SJSA1 (cell line): ENCODE measurements at places on chromosomes 12 and 14. TPM values are rescaled to one million over a fixed set of nuclear protein-coding genes. Genes with fewer than 3 reads are reported as not detected.

GRCh38 chr14:94581127-94581999 is at the start of gene SERPINA5:
Gene SERPINA5, plus strand, starts transcription at chr14:94581426. Its CDS starts 5,937 bp downstream, at chr14:94587363.
- H3K4me1 ChIP-seq, result 0 out of 2 replicates have a peak, but pooled peaks cover 6% of the 10 kb centered on the region
- H3K27ac ChIP-seq, result no peak within 1 kb of the TSS
- no peak within 1 kb of the TSS for H3K4me3 ChIP-seq
- no peaks in the 10 kb centered on the region for H3K27me3 ChIP-seq
- H3K36me3 ChIP-seq, result no peaks in the 10 kb centered on the region
- DNase-seq, result no peak

DNA sequence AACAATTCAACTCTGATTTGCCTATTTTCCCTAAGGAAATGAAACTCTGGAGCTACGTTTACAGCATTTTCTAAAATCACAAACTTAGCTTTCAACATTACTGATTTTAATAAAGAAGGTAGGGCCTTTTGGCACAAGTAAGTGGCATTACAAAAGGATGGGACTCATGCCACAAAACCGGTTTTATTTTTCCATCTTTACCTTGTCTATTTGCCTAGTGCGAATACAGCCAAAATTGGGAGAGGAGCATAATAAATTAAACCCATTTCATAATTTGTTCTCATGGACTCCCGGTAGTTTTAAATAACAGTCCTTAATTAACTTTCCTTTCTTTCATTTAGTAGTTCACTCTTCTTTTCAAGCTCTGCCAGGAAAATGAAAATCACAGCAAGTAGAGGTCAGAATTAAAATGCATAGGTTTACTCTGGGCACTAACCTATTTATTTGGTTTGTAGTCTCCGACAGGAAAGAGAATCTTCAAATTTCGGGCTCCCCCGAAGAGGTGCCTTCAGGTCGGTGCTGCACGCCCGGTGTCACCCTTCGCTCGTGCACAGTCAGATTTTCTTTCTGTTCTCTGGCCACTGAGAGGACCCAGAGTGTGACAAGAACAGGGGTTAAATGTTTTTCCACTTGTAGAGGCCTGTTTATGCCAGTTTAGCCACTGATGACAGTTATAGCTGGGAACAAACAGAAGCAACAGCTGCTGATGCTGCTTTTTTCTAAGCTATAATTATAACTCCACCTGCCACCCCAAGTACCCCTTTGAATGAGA is at the start of gene BEST3:
BEST3 (minus strand) TSS at position 535 of the 772 bp plus-strand sequence. CDS start 1,505 bp downstream, outside the sequence.
- no peaks in the 10 kb centered on the region for H3K27me3 ChIP-seq
- H3K36me3 ChIP-seq, result no peaks in the 10 kb centered on the region
- no peak for DNase-seq
- H3K27ac ChIP-seq, result no peak within 1 kb of the TSS

DNA sequence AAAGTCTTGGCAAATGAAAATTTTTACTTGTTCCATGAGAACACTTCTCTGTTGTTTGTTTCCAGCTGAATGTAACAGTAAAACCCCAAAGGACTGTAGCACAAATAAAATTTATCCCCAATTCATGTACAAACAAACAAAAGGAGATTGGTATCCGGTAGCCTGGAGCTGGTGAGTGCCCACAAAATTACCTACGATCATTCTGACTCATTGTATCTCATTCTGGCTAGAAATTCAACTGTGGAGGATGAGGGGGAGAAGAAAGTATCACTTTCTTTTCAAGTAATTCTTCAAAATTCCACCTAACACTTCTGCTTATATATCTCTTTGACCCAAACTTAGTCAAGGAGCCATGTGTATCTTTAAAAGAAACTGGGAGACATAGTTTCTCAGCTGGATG is 268.5 kb downstream of the ALG10B start:
- H3K4me3 ChIP-seq, result no peak overlapping the region
- H3K36me3 ChIP-seq, result no peaks in the 10 kb centered on the region

- H3K4me1 ChIP-seq, result no peaks in the 10 kb centered on the region
- no peak for DNase-seq
- no peak overlapping the region for H3K27ac ChIP-seq
- peaks cover 61% of the 10 kb centered on the region for H3K36me3 ChIP-seq
- no peaks in the 10 kb centered on the region for H3K27me3 ChIP-seq
- H3K4me3 ChIP-seq, result no peak overlapping the region
These were observed 66.6 kb downstream of the DDX51 start for GRCh38 chr12:132077322-132078100.

Gene KLHL42
- 21.1 and 25.4 TPM in 2 replicates for total RNA-seq

Gene SOX5
- 1.7 and 5.0 TPM in 2 replicates for total RNA-seq

GRCh38 chr14:32596390-32596789 is 267.3 kb downstream of the AKAP6 start:
- no peaks in the 10 kb centered on the region for H3K4me1 ChIP-seq
- no peaks in the 10 kb centered on the region for H3K27me3 ChIP-seq

Gene LIN7A
- total RNA-seq, result 2.4 and 4.0 TPM in 2 replicates

Gene POTEG
- not detected in 2 replicates for total RNA-seq

Gene PKP2
- 28.6 and 29.9 TPM in 2 replicates for total RNA-seq

DNA sequence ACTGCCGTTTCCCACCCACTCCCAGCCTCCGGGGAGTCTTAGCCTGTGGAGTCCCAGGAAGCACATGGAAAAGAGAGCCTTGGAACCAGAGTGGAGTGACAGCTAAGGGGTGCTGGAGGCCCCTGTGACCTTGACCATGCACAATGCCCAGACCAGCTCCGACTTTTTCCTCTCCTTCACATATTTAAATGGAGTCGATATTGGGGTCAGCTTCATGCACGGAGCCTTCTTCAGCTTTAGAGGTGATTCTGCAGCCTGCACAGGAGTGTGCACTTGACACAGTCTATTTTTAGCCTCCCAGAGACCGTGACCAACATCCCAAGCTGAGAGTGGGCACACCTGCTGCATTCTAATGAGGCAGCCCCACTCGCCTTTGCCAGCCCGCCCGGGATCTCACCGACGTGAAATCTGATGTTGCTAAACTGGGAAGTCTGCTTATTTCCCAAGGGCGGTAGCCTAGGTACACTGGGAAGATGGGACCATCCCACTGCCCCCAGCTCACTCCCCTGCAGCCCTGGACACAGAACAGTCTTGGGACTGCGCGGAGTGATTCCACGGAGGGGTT is 47.5 kb downstream of the PRMT8 start:
- H3K27me3 ChIP-seq, result peaks cover 12% of the 10 kb centered on the region
- DNase-seq, result no peak
- H3K36me3 ChIP-seq, result no peaks in the 10 kb centered on the region
- H3K4me1 ChIP-seq, result no peaks in the 10 kb centered on the region

GRCh38 chr12:97960741-97961608 is 498.4 kb downstream of the RMST start:
- no peak overlapping the region for H3K4me3 ChIP-seq
- no peak overlapping the region for H3K27ac ChIP-seq

DNA sequence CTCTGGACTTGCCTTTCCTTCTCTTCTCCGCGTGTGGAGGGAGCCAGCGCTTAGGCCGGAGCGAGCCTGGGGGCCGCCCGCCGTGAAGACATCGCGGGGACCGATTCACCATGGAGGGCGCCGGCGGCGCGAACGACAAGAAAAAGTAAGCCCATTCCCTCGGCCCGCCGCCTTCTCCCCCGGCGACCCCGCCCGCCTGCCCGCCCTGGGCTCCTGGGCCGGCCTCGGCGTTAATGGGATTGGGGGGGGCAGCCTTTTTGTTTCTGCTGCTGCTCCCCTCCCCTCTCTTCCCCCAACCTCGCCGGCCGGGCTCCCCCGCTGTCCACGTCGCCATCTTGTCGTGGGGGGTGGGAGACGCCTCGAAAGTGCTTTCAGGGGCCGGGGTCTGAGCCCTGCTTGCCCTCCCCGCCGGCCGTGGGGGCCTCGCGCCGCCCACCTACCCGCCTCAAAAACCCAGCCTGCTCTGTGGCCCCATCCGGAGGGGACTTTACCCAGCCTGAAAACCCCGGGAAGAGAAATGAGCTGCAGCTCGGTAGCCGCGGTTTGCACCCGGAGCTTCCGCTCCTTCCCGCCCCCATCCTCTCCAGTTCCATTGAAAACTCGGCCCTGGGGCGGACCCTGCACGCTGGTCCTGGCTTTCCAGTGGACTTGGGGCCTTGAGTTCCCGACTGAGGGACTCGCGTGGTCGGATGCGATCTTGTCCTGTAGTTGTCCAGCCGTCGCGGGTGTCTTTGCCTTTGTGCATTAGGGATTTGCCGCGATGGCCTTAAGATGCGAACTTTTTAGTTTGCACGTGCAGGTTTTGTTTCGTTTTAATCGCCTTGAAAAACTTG is 598 bp downstream of the HIF1A start:
- H3K27me3 ChIP-seq, result no peaks in the 10 kb centered on the region
- H3K36me3 ChIP-seq, result peaks cover 29% of the 10 kb centered on the region
- peak; percentile 61 for DNase-seq
- H3K27ac ChIP-seq, result peak overlapping the region; percentile 78

Gene SCNN1A
- total RNA-seq, result 0.18 and 4.7 TPM in 2 replicates

DNA sequence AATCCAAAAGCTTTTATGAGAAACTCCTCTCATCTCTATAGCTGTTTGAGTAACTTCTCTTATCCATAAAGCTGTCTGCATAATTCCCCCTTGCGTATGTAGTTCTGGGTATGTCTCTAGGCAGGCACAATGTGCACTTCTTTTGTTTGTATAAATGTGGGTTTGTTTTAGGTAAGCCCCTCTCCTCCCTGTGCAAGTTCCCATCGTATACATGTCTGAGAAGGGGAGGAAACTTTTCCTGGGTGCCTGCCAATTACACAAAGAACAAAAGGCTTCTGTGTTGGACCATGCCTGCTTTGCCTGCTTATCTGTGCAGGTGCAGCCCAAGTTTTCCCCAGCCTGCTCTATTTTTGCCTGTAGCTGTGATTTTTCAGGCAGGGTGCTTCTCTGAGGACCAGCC is 96.7 kb downstream of the CCER1 start:
- no peaks in the 10 kb centered on the region for H3K36me3 ChIP-seq
- H3K27ac ChIP-seq, result no peak overlapping the region
- H3K4me1 ChIP-seq, result no peaks in the 10 kb centered on the region
- no peaks in the 10 kb centered on the region for H3K27me3 ChIP-seq
- no peak overlapping the region for H3K4me3 ChIP-seq

DNA sequence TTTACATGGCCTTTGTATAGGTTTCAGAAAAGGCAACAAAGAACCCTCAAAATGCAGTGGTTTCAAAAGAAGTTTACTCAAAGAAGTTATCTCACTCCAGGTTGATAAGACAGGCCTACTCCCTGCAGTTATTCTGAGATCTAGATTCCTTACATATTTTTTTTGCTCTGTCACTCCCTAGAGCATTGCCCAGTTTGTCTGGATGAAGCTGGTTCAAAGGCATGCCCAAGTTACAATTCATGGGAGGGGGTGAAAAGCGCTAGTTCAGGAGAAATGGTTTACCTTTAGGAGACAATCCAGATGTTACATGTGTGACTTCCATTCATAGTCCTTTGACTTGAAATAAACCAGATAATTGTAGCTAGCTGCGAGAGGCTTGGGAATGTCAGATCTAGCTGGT is 115.0 kb downstream of the TPH2 start:
- H3K4me3 ChIP-seq, result no peak overlapping the region
- H3K27me3 ChIP-seq, result no peaks in the 10 kb centered on the region; the same call in 1 of the 2 replicates
- no peak for DNase-seq
- no peak overlapping the region for H3K27ac ChIP-seq

DNA sequence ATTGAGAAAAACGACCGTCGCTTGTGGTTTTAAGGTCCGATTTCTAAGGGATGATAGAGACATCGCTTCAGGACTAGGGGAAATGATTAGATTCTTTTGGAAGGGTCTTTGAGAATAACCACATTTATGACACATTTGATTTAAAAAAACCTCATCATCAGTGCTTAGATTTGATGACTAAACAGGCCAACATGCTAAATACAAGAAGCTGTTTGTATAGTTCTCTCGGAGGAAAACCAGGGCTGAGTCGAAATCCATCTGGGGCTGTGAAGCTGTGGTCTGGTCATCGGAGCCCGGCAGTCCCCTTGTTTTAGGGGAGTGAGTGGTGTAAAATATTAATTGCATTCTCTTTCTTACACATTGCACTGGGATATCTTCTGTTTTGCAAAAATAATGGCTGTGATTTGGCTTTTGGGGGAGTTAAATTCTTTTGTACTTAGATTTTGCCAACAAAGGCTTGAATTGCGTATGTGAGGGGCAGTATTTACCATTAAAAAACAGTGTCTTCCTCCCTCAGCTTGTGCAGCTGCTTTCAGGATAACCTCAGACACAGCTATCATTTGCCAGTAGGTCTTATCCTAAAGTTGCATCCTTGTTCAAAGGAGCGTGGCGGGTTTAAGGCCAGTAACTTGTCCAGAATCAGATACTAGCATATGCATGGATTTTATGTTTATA is 550 bp downstream of the GNG2 start:
- peak overlapping the region; percentile 45 for H3K4me3 ChIP-seq
- peak overlapping the region; percentile 47; the same call in 1 of the 2 replicates for H3K27ac ChIP-seq
- DNase-seq, result peak; percentile 35
- H3K36me3 ChIP-seq, result no peaks in the 10 kb centered on the region
- H3K27me3 ChIP-seq, result no peaks in the 10 kb centered on the region
- peaks cover 34% of the 10 kb centered on the region for H3K4me1 ChIP-seq

- H3K36me3 ChIP-seq, result no peaks in the 10 kb centered on the region
- no peaks in the 10 kb centered on the region for H3K27me3 ChIP-seq
- H3K4me1 ChIP-seq, result no peaks in the 10 kb centered on the region
- DNase-seq, result no peak
These were observed 579.1 kb downstream of the TMTC2 start for GRCh38 chr12:83265808-83266207.

Gene KLRC4
- not detected in 2 replicates for total RNA-seq

DNA sequence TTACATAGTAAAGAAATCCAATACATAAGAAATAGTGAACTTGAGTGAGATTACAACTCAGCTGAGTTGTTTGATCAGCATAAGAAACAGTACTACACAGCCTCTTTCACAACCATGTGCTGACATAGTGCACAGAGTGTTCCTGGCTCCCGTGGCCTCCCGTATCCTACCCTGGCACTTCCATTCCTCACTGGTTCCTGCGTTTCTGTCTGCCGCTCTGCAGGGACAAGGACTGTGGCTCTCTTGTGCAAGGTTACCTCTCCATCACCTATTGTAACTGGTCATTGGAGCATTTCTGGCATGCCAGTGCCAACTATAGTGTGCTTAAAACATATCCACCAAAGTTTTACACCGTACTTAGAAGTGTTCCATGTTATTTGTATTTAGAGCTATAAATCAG is 46.3 kb upstream of the PCED1B start:
- peaks cover 8% of the 10 kb centered on the region for H3K4me1 ChIP-seq
- H3K27me3 ChIP-seq, result no peaks in the 10 kb centered on the region; the same call in 1 of the 2 replicates
- no peak for DNase-seq
- H3K27ac ChIP-seq, result no peak overlapping the region

GRCh38 chr12:116483959-116484750 is 75.0 kb upstream of the MAP1LC3B2 start:
- DNase-seq, result no peak
- no peak overlapping the region for H3K4me3 ChIP-seq
- no peaks in the 10 kb centered on the region for H3K4me1 ChIP-seq
- no peak overlapping the region for H3K27ac ChIP-seq
- H3K27me3 ChIP-seq, result no peaks in the 10 kb centered on the region

Gene KITLG
- 3.1 and 4.1 TPM in 2 replicates for total RNA-seq

DNA sequence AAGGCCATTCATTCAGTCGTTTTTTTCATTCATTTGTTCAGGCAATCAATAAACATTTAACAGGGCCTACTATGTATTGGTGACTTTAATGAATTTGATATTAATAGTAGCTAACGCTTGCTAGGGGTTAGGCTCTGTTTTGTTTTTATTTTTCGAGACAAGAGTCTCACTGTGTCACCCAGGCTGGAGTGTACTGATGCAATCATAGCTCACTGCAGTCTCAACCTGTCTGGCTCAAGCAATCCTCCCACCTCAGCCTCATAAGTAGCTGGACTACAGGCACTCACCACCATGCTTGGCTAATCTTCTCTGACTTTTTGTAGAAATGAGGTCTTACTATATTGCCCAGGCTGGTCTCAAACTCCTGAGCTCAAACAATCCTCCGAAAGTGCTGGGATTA is 25.6 kb upstream of the MED13L start:
- no peak overlapping the region for H3K4me3 ChIP-seq
- no peak overlapping the region for H3K27ac ChIP-seq
- H3K4me1 ChIP-seq, result no peaks in the 10 kb centered on the region
- no peak for DNase-seq

- H3K4me3 ChIP-seq, result no peak overlapping the region
- H3K27me3 ChIP-seq, result no peaks in the 10 kb centered on the region
- no peaks in the 10 kb centered on the region for H3K36me3 ChIP-seq
- no peak overlapping the region for H3K27ac ChIP-seq
These were observed 158.0 kb downstream of the KCNA5 start for GRCh38 chr12:5201554-5202218.
